Tibial nerve (tissue), 4 donors: ENCODE measurements at places on chromosomes 6 and 20. TPM values are rescaled to one million over a fixed set of nuclear protein-coding genes. Genes with fewer than 3 reads are reported as not detected.

LY6G6F gene
- not detected for total RNA-seq

IP6K3 gene
- 2.2 TPM for total RNA-seq

ZC3H12D gene
- total RNA-seq: 1.6 TPM

RAB44 gene
- total RNA-seq: 0.87 TPM

TLDC2 gene
- not detected for total RNA-seq

MOCS1 gene
- total RNA-seq: 103 TPM

GINS1 gene
- 0.21 TPM for total RNA-seq

GPLD1 gene
- 2.8 TPM for total RNA-seq

PHACTR1 gene
- total RNA-seq: 1.5 TPM

KIAA0408 gene
- total RNA-seq: 8.4 TPM

DNA sequence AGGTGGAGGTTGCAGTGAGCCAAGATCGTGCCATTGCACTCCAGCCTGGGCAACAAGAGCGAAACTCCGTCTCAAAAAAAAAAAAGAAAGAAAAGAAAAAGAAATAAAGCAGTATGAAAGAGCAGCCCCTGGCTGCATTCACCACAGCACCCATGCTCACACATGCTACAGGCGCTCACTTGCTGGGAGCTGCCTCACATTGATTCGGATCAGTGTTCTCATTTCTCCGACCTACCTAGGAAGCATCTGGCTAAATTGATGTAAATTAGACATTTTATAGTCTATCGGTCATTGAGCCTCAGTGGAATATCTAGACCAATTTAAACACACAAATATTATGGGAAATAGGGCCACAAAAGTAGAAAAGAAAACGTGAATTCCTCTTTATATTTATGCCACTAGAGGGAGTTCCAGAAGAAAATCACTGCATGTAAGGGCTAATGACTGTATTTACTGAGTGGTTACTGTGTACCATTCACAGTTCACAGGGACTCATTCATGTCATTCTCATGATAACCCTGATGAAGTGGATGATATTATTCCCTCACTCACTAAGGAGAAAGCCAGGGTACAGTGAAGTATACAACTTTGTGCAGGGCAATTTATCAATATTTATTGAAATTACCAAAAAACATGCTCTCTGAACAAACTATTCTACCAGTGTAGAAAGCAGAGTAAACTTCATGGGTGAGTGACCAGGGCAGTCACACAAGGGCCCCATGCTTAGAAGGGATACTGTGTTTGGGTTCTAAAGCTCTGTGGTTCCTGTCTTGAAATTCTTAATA, 5.3 kb upstream of the MOG start:
- peaks cover 11% of the 10 kb centered on the region for H3K4me1 ChIP-seq
- no peak overlapping the region for H3K27ac ChIP-seq
- DNase-seq: no peak
- no peak overlapping the region for H3K4me3 ChIP-seq

DNA sequence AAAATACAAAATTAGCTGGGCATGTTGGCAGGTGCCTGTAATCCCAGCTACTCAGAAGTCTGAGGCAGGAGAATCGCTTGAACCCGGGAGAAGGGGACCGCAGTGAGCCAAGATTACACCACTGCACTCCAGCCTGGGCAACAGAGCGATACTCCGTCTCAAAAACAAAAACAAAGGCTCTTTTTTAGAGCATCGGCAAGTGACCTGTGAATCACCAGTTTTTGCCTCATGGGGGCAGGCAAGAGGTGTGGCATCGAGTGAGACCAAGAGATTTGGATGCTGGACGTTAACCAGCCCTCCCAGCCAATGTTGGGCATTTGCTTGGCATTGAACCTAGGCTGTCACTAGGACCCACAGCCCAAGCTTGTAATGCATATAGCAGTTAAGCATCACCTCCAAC, 14.6 kb upstream of the CDK5RAP1 start:
- peaks cover 7% of the 10 kb centered on the region for H3K36me3 ChIP-seq
- no peaks in the 10 kb centered on the region for H3K4me1 ChIP-seq
- peak overlapping the region; percentile 40 for H3K27ac ChIP-seq
- no peaks in the 10 kb centered on the region for H3K27me3 ChIP-seq

- H3K27ac ChIP-seq: no peak overlapping the region
- H3K4me1 ChIP-seq: no peaks in the 10 kb centered on the region
- no peaks in the 10 kb centered on the region for H3K27me3 ChIP-seq
- no peak for DNase-seq
- no peaks in the 10 kb centered on the region for H3K36me3 ChIP-seq
- H3K4me3 ChIP-seq: no peak overlapping the region
Observed at GRCh38 chr20:10225439-10226060, 6.9 kb downstream of the SNAP25 start.

GRCh38 chr6:116447496-116448011, 13.6 kb upstream of the CALHM6 start:
- H3K27ac ChIP-seq: no peak overlapping the region
- no peak for DNase-seq
- no peaks in the 10 kb centered on the region for H3K4me1 ChIP-seq
- H3K36me3 ChIP-seq: no peaks in the 10 kb centered on the region
- no peaks in the 10 kb centered on the region for H3K27me3 ChIP-seq

DNA sequence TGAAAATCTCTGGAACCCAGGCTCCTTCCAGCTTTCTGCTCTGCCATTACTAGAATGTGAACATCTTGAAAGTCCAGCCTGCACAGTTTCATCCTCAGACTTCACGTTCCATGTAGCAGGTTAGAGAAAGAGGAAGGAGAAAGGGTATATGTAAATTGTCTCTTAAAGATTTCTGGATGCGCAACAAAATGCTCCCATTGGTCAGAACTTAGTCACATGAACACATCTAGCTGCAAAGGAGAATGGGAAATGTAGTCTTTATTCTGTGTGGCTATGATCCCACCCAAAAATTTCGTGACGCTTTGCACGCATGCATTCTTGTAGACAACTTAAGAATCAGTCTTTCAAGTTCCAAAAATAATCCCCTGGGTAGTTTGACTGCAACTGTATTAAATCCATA, 46.4 kb upstream of the CHD6 start:
- H3K4me3 ChIP-seq: no peak overlapping the region
- DNase-seq: no peak
- H3K36me3 ChIP-seq: no peaks in the 10 kb centered on the region
- H3K27me3 ChIP-seq: no peaks in the 10 kb centered on the region
- no peak overlapping the region for H3K27ac ChIP-seq

- peaks cover 68% of the 10 kb centered on the region for H3K4me1 ChIP-seq
- H3K36me3 ChIP-seq: no peaks in the 10 kb centered on the region
- H3K27ac ChIP-seq: peak overlapping the region; percentile 89
- H3K27me3 ChIP-seq: no peaks in the 10 kb centered on the region
Observed at GRCh38 chr6:41707565-41708200, 27.7 kb downstream of the TFEB start.

DNA sequence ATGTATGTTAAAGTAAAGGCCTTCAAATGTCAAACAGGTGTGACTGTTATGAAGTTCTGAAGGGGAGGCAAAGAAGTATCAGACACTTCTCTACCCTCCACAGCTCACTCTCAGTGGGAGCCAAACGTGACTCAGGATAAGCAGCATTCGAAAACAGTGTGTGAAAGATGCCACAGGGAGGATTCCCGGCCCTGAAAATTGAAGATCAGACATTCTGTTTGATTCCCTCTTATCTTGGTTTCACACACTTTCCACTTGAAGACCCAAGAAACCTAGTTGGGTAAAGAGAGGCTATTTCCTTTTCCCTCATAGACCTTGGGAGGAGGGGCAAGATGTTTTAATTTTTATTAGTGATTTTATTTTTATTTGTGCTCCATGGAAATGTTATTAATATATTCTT, 164.2 kb upstream of the SUPT3H start:
- no peaks in the 10 kb centered on the region for H3K36me3 ChIP-seq
- H3K27ac ChIP-seq: no peak overlapping the region
- no peaks in the 10 kb centered on the region for H3K4me1 ChIP-seq
- H3K27me3 ChIP-seq: no peaks in the 10 kb centered on the region
- H3K4me3 ChIP-seq: no peak overlapping the region

DNA sequence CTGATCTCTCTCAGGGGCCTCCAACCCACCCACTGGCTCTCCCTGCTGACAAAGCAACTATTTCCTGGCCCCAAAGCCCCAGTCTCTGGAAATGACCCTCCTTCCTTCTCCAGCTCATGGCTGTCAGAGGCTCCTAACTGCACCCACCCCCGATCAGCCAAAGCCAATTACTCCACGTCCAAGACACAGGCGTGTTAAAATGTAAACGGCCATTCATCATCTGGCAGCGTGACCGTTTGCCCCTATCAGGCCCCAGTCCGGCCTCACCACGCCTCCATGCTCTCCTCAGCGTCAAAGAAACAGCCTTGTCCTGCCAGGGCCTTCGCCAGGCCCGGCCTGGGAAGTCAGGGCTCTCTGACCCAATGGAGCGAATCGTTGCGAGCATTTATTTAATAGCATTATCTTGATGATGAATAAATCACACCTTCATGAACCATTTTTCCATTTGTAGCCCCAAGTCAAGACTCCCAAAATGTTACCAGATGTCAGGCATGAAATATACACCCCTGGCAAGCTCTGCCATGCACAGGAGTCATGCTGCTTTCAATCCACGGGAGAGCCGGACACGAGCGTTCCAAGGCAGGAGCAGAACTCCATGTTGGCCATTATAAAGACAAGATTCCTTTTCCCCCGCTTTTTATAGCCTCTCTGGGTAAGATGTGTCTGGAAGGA, 17.7 kb downstream of the RIPOR3 start:
- no peaks in the 10 kb centered on the region for H3K4me1 ChIP-seq
- H3K27me3 ChIP-seq: no peaks in the 10 kb centered on the region
- H3K36me3 ChIP-seq: no peaks in the 10 kb centered on the region

- DNase-seq: no peak
- H3K4me3 ChIP-seq: no peak overlapping the region
- no peak overlapping the region for H3K27ac ChIP-seq
- peaks cover 60% of the 10 kb centered on the region for H3K4me1 ChIP-seq
- no peaks in the 10 kb centered on the region for H3K36me3 ChIP-seq
- H3K27me3 ChIP-seq: no peaks in the 10 kb centered on the region
Observed at GRCh38 chr6:300494-301198, 8.4 kb downstream of the DUSP22 start.

GRCh38 chr6:6707143-6707542, 118.6 kb downstream of the LY86 start:
- no peak for DNase-seq
- H3K27me3 ChIP-seq: no peaks in the 10 kb centered on the region
- H3K27ac ChIP-seq: no peak overlapping the region
- no peaks in the 10 kb centered on the region for H3K4me1 ChIP-seq
- H3K36me3 ChIP-seq: no peaks in the 10 kb centered on the region

DNA sequence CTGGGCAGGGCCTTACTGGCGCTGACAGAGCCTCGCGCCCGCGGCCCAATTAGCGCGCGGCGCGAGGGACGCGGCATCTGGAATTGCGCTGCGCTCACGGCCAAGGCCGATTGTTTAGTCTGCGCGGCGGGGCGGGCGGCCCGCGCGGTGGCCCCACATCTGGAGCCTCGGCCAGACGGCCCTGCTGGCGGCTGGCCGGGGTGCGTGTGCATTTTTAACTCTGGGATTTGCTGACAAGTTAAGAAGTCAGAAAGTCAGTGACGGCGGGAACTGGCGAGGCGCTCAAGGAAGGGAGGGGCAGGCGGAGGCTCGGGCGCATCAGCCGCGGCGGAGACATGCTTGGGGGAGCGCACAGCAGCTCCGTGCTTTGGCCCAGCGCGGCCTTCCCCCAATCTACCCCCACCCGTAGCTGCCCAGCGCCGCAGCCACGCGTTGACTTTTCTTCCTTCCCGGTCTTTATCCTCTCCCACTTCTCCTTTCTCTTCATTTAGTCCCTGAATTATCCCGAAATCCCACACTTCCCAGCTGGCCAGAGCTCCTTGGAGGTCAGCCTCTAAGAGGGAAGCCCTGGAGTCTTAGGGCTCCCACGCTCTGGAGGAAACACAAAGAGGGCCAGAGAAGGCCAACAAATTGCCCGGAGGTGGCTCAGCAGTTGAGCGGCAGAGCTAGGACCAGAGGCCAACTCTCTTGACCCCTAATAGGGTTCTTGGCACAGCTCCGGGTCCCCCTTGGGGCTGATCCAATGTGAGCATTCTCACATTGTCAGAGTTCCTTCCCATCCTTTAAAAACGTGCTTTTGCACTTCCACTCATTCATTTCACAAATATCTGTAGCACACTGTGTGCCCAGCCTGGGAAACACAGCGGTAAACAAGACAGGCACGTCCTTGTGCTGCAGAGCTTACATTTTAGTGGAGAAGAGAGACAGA, 40.8 kb upstream of the FOXP4 start:
- peak overlapping the region; percentile 92 for H3K27ac ChIP-seq
- peak overlapping the region; percentile 50 for H3K4me3 ChIP-seq
- H3K4me1 ChIP-seq: peaks cover 21% of the 10 kb centered on the region
- no peaks in the 10 kb centered on the region for H3K36me3 ChIP-seq
- H3K27me3 ChIP-seq: no peaks in the 10 kb centered on the region

- H3K4me3 ChIP-seq: no peak overlapping the region
- no peak overlapping the region for H3K27ac ChIP-seq
- no peaks in the 10 kb centered on the region for H3K27me3 ChIP-seq
- DNase-seq: no peak
- H3K36me3 ChIP-seq: no peaks in the 10 kb centered on the region
Observed at GRCh38 chr20:5482791-5483190, 166.0 kb upstream of the PROKR2 start.

GRCh38 chr6:56292505-56293181, 45.3 kb upstream of the COL21A1 start:
- H3K27me3 ChIP-seq: no peaks in the 10 kb centered on the region
- H3K4me1 ChIP-seq: peaks cover 5% of the 10 kb centered on the region
- DNase-seq: peak; percentile 54
- no peak overlapping the region for H3K27ac ChIP-seq
